Fibroblast of mammary gland (primary cell): ENCODE measurements at places on chromosomes 2 and 18.

- DNase-seq, result no peak
These were observed 644.3 kb downstream of the BCL11A start for GRCh38 chr2:59909147-59909546.

DNA sequence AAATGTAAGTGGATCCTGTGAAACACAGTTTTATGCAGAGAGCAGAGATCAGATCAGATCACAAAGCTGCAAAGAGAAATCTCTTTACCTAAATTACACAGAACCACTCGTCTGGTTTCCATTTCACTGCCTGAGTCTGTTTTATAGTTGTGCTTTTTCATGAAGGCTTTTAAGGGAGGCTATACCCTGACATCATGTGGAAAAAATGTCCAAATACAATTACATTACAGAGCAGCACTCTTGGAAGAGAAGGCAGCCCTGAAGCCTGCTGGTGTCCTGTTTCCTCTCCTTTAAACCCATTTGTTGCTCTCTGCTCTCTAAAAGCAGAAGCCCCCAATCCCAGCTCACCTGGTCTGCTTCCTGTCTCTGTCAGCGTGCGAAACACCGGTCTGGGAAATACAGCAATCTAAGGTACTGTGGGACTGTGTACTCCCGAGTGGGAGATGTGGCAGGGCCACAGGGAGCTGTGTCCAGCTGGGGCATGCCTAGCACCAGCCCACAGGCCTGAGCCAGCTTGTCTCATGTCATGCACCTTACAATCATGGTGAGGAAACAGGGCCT, 24.8 kb upstream of the ZFP36L2 start:
- DNase-seq, result peak; percentile 67

DNA sequence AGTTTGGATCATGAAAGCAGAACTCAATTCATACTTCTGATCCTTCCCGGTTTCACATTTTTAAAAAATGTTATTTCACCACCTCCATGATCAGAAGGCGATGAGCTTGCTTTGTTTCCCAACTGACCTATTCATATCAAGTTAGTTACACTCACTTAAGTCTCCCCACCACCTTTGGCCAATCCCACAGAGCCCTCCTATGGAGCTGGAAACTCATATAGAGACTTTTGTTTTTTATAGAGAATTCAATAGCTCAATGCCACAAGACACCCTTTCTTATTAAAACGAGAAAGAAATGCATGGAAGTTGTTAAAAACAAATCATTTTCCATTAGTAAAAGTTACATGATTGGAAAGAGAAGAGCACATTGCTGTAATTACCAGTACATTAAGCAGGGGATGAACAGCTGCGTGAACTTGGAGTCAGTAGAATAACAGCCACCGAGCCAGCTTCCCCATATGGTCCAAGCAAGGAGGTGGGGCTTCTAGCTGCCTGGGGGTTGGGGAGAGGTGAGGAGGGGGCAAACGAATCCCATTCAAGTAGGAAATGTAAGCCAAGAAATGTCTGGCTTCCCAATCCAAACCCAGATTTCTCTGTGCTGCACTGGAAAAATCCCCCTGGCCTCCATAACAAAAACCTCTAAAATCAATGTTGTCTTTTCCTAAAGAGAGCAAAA, 614.5 kb downstream of the IRS1 start:
- DNase-seq, result peak; percentile 69

DNA sequence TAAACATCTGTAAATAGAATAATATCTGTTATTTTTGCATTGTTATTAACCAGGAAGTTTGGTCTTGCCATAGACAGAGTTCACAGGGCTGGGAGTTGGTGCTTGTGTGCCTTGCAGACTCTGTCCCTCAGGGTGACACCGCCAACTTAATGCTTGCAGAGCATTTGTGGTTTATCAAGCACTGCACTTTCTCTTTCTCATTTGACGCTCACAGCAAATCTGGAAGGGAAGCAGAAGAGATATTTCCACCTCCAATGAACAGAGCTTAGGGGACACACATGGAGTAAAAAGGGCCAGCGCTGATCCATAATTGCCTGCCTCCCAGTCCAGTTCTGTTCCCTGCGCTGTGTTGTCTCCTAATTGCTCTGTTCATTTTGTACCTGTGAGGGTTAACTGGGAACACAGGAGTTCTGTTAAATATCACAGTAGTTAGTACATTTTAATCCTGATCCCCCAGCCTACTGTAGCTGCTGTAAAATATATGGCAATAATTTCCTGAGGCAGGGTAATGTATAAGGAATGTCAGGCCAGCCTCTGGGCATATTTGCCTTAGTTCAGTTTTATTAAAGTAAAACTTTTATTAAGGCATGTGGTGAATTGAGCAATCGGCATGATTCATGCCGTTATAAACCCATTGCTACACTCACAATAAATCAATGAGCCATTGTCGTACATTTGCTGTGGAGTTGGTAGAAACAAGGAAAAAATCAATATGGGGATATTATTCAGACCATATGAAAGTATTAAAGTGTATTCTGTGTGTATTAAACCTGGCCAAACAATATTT, 182.5 kb upstream of the OSR1 start:
- peak; percentile 97 for DNase-seq

DNA sequence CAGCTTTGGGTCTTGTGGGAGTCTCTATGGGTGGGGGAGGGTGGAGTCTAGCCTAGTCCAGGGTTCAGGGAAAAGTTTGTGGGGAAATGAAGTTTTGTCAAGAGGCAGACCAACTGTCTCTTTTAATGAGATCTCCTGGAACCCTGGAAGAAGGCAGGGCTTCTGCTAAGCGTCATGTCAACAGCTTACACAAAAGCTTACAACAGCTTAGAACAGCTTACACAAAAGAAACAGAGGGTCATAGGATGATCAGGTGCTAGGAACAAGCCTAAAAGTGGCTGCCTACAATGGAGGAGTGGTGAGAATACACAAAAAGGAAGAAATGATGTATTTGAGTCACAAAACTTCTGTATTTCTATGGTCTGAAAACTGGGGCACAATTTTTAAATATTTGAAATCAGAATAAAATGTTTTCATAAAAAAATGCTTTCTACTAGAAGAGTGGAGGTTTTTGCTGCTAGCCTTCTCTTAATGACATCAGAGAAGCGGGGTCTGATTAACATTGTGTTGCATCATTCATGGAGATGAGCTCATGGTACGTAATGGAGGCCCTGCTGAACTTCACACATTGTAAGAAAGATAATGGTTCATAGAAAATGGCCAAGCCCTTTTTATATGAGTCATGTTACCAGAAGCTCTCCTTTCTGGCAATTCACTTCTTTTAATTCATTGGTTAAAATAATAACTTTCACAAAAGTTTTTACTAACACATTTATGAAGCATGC, 351.0 kb downstream of the PIK3C3 start:
- DNase-seq, result peak; percentile 30

DNA sequence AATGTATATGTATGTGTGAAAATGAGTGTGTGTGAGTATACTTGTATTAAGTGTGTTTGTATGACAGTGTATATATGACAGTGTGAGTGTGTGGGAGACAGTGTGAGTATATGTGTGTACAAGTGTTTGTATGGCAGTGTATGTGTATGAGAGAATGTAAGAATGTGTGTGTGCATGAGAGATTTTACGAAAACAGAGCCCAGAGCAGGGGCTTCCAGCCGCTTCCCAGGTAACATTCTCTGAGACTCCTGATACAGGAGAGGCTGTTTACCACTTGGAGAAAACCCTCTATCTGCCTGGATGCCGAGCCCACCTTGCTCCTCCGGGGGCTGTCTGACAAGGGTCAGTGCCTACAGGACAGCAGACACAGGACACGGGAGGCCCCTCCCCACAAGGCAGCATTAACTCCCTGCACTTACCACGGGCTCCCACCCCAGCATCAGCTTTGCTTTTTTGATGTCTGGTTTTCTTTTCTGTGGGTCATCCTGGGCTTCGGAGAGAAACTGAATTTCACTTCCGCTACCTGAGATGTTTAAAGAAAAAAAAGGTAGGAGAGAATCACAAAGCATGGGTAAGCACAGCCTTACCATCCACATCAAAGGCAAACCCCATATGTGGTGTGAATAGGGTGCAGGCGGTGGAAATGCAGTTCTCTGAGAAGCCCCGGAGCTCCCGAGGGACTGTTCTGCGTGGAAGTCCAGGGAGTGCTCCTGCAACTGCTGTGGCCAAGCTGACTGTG, 97.6 kb downstream of the UXS1 start:
- DNase-seq, result no peak

- DNase-seq, result no peak
These were observed 550 bp downstream of the MYL12B start for GRCh38 chr18:3262234-3263131.

DNA sequence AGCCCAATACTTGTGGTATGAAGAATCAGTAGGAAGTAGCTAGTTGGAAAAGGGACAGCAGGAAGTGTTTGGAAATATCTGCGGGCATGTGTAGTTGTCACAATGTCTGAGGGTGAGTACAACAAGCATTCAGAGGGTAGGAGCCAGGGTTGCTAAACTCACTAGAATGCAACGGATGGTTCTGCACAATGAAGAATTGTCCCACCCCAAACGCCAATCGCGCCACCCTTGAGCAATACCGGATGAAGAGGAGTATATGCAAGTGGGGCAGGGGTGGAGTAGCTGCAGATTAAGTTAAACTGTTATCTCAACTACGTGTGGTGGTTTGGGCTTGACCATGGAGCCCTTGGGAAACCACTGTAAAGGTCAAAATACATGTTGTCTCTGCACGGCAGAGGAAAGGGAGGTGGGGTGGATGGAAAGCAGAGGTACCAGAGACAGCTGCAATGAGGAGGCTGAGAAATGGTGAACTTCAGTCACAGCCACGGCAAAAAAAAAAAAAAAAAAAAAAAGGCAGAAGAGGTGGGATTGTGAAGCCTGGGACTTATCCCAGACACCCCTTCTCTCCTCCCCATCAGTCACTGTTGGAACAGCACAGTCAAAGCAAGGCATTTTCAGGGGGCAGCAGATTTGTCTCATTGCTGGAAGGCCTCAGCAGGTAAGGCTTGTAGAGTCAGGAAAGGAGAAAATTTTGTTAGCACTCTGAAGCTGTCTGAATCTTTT, 5.2 kb downstream of the CCL20 start:
- no peak for DNase-seq

- no peak for DNase-seq
These were observed 168.2 kb upstream of the MYCN start for GRCh38 chr2:15772086-15772595.

DNA sequence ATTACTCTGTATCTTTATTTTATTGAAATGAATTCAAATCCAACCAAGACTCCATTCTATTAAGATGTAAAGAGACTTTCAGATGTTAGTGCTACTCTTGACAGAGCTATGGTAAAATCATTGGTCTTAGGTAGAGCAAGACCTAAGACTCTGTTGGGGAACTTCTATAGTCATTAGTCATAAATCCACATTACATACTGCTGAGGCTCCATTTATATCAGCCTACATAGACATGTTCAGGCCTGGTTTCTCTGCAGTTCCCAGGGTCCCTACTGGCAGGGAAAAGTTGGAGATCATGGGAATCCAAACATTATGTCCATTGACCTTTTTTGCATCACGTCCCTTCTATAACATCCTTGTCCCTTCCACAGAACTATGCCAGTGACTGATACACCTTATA, 580.4 kb upstream of the ZEB2 start:
- DNase-seq, result no peak

DNA sequence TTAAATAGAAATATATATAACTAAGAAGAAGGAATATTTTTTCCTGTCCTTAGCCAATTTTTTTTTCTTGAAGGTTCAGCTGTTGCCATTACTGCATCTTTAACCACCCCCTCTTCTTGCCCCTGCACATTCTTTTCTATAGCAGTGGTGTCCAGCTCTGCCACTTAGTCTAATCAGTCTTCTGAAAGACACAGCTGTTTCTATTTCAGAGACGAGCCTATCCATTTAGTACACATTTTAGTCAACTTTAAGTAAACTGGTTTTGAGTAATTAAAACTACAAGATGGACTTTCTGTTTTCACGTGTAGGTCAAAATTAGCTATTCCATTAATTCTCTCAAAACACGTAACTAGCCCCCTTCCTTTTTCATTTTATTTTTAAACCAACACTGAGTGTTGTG, 21.0 kb downstream of the SPOPL start:
- DNase-seq, result no peak

DNA sequence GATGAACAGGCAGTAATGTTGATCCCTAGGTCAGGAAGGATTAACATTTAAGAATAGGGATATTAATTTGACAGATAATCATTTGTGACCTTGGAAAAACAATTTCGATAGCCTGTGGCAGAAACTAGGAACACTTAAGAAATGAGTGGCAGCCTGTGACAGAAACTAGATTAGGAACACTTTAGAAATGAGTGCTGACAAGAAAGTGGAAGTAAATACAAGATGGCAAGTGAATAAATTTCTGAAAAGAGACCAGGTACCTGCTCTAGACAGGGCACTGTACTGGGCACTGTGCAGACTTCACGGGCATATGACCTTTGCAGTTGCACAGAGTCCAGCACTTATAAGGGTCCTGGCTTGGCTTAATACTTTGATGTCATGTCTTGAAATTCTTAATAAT, 5.5 kb upstream of the HNRNPA3 start:
- DNase-seq, result no peak

GRCh38 chr2:130808482-130809268, 28.0 kb upstream of the ARHGEF4 start:
- peak; percentile 35 for DNase-seq

DNA sequence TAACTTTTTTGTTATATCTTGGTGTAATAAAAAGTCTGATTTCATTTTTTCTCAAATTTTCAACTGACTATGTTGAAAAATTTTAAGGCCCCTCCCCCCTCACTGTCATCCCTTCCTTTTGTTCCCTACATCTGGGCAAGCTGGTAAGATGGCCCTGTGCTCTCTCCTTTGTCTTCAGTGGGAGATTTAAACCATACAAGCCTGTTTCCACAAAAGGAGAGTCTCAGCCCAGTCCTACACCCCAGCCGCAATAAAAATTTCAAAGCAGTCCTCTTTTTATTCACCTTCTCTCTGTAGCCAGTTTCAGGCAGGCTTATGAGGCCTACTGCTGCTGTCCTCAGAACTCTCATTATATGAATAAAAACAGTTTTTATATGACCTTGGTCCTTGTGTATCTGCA, 630.5 kb downstream of the CBLN2 start:
- no peak for DNase-seq

GRCh38 chr18:70197026-70197425, 8.5 kb downstream of the RTTN start:
- DNase-seq, result peak; percentile 19

DNA sequence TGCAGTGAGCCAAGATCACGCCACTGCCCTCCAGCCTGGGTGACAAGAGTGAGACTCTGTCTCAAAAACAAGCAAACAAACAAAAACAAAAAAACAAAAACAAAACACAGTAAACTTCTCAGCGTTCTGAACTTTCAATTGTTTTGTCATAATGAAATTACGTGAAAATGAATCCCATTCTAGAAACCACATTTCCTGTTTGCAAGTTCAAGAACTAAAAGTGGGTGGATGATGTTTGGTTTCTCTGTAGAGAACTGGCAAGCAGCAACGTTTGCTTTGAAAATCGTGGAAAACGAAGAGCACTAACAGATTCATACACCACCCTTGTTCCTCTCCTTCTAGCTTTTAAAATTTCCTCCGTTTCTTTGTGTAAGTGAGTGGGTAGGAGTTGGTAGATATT, 226.1 kb upstream of the LYPD1 start:
- DNase-seq, result no peak

DNA sequence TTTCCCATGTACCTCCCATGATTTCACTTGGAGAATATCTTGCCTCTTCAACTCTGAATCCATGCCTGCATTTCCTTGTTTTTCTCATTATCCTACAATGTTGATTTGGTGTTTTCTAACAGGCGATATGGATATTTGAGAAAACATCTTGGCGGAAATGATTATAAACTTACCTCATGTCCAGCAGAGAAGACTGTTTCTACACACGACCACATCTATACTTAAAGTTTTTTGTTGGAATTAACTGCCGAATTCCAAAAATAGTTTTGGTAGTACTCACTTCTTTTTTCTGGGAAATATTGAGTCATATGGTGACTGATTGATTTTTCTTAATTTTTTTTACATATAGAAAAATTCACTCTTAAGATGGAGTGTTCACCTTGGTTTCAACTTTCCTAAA, 41.4 kb upstream of the TMEFF2 start:
- peak; percentile 62 for DNase-seq
